ENCODE measurements at places on chromosomes 4 and X. TPM values are rescaled to one million over a fixed set of nuclear protein-coding genes. Genes with fewer than 3 reads are reported as not detected.
A peak's percentile ranks its signal among the peaks of the same experiment; 100 is the strongest.

DNA sequence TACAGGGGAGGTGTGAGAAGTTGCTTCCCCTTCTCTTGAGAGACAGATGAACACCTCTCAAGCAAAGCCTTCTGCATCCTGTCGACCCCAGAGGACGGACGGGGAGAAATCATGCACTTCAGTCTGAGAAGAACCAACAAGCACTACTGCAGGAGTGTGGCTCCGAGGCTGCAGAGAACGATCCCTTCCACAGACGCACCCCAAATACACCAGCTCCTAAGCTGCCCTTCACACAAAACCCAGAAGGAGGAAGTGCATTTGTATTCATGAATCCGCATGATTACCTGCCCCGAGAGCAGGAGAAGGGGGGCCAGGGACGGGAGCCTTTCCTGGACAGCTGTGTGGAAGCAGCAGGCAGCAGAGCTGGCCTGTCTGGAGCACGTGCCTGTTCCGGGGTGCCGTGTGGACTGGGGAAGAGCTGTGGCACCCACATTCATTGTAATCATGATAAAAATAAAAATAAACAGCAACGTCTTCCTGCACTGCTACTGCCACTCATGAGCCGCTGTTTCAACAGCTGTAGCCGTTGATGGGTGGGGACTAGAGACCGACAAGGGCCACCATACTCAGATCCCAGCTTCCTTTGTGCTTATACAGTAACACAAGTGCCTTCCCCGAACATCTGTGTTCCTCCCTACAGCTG lies 42.9 kb downstream of the ACSL1 start:
- DNase-seq, result no peak

DNA sequence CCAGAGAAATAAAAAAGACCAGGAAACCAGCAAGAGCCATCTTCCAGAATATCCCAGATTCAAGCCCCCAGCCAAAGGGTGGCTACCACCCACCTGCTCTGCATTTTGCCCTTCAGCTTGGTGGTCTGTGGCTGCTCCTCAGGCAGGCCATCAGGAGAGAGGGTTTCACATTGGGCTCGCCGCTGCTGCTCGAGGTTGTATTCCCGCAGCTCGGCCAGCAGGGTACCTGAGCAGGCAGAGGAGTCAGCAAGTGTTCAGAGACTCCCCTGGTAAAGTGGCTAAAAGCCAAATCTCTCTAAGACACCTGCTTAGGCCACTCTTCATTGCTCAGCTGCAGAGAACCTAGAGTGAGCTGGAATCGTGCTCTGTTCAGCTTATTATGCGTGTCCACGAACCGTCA lies 110.8 kb upstream of the HSD17B10 start:
- DNase-seq, result no peak

GRCh38 chrX:107565015-107565414 lies 63.3 kb upstream of the PRPS1 start:
- DNase-seq, result peak; percentile 48

Gene LRCH2
- 2.3 TPM for total RNA-seq

Gene LUZP4
- not detected for total RNA-seq

Gene TENM3
- 16.3 TPM for total RNA-seq
